HT-29 (cell line): ENCODE measurements at places on chromosomes 2 and 18.

GRCh38 chr2:109517118-109517889 is 96.5 kb downstream of the SEPTIN10 start:
- no peak for DNase-seq

DNA sequence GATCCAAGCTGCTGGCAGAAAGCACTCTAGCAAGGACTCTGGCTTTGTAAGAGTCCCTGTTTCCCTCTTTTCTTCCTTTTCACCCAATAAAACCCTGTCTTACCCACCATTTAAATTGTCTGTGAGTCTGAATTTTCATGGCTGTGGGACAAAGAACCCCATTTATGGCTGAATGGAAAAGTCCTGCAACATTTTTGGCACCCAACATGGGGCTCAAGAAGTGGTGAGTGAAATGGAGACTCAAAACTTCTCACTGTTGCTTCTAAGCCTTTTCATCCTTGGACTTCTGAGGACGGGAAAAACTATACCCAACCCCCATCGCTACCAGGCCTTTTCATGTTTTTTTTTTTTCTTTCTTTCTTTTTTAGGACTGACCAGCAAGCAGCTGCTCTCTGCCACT is 329.5 kb upstream of the CWC22 start:
- DNase-seq: no peak

- no peak for DNase-seq
Observed at GRCh38 chr18:7890075-7890474, 323.0 kb downstream of the PTPRM start.

DNA sequence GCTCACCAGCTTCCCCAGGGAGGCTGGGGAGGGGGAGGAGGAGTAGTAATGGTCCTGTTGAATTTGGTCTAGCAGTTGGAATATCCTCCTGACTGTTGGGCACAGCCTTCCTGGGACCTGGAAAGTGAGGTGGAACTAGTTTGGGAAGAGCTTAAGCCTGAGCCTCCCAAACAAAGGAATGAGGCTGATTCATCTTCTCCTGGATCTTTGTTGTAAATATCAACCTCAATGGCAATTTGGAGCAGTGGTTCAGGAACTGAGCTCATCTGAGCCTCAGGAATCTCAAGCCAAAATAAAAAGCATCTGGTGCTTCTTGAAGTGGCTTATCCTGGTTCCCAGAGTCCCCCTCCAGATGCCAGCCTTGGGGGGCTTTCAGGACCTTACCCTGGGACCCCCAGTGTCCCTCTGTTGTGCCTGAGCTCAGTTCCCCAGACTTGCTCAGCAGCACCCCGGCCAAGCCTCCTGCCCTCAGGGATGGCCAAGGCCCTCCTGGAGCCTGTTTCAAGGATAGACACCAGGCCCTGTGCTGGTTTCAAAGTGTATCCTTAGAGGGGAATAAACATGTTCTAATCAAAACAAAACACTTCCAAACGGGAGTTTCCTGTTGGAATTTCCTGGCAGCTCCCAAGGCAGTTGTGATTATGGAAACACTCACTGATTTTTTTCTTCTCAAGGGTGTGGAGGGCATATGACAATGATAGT is 112.6 kb downstream of the DDX1 start:
- DNase-seq: no peak

DNA sequence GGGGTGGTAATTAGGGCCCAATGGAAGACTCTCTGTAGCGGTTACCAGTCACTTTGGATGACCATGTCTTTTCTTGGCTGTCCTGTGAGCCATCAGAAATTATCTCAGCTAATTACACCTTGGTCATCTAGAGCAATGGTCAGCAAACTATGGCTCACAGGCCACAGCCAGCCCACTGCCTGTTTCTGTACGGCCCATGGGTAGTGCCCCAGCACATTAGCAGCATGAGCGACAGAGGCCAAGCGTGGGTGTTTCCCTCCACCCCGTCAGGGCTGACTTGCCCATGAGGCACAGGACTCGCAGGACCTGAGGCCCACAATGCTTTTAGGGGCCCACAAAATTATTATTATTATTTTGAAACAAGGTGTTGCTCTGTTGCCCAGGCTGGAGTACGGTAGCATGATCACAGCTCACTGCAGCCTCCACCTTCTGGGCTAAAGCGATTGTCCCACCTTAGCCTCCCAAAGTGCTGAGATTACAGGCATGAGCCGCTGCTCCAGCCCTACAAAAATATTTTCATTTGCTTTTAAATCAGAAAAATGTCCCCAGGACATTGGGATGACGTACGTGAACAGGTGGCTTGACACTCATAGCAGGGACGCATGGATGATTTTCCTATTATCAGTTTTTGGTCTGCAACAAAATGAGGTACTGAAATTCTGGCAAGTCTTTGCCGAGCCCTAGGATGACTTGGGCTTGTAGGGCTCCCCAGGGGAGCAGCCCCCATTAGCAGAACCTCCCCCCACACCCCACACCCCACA is 29.3 kb upstream of the CEP68 start:
- DNase-seq: no peak

- no peak for DNase-seq
Observed at GRCh38 chr2:112881217-112881985, 29.6 kb upstream of the IL37 start.

DNA sequence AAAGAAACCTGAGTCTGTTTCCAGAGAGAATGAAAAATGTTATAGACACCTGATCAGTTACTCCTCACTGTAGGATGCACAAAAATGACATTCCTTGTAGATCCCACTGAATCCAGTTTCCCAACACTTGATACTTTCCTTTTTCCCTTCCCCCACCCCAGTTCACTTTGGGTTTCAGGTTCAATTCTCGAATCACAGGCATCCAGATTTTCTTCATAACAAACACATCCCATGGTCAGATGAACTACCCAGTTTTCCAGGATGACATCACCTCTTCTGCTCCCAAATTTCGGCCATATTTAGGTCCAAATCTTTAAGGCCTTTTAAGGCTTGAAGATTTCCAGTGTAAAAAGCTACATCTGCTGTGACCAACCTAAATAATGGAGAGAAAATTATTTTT is 51.5 kb downstream of the UGP2 start:
- no peak for DNase-seq

DNA sequence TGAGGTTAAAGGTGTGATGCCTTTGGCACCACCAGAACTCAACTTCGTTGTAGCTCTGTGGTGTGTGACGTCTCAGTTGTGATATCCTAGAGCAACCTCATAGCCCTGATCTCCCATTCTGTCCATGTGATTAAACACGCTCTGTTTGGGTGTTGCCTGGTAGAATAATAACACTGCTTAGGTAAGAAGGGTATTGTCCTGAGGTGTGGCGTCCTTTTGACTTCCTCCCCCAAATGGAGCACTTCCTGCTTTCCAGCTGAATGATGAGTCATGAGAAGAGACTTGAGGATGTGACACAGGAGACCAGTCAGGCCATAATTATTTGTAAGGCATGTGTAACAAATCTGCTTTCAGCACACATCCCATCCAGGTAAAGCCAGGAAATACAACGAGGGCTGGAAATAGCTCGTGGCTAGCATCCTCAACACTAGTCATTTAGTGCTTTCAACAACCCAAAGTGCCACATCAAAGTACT is 100.7 kb downstream of the RAPGEF4 start:
- peak; percentile 42 for DNase-seq

DNA sequence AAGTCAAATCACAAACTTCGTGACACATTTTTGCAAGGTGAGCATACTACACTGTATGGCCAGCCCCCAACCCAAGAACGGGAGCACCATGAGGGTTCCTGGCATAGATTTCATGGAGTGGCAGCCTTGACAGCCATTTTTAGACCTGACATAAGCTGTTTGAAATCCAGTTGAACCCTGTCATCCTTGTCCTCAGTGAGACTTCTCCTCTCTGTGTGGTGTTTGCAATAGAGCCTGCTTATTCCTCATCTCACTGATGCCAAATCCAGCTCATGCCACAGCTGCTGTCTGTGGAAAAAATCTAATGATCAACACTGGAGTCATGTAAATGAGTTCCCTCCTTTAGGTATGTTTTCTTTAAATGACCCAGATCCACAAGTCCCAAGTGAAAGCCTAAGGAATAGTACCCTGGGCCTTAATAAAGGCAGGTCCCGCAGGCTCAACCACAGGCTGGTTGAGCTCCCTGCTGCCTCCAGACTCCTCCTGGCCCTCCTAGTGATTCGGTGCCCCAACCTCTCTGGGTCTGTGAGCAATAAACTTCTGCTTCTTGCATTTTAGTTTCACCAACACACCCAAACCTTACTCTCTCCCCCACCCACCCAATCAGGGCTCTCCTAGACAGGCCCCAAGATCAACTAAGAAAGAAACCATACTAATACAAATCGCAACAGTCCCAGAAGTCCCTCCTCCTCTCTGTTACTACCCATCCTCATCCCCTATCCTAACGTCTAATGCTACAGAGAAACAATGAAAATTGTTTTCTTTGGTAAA is 8.4 kb upstream of the CREG2 start:
- no peak for DNase-seq

DNA sequence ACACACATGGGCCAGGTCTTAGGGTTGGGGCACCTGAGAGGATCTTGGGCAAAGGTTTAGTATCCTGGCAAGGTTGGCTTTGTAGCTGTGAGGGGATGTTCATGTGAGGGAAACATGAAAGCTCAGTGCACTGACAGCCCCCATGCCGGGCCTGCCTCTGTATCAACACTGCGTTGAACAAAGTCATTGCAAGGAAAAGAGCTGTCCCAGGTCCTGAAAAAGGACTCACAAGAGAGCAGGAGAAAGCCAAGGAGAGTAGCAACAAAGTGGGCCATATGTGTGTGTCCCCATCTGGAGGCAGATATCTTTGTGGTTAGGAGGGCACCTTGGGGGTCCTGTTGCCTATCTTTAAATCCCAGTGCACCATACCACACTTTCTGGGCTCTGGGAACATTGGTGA is 237.8 kb upstream of the THSD7B start:
- DNase-seq: peak; percentile 39

- DNase-seq: no peak
Observed at GRCh38 chr2:26590980-26591618, 50.1 kb downstream of the CIB4 start.

- no peak for DNase-seq
Observed at GRCh38 chr2:100289020-100289419, 33.3 kb downstream of the LONRF2 start.
